ENCODE measurements at places on chromosomes 16 and 17. TPM values are rescaled to one million over a fixed set of nuclear protein-coding genes. Genes with fewer than 3 reads are reported as not detected.

Gene CACNG3
- total RNA-seq: not detected

Gene B4GALNT2
- total RNA-seq: 45.0 TPM

Gene CCL8
- 4.2 TPM for total RNA-seq

Gene TEX14
- 0.06 TPM for total RNA-seq

Gene PRSS36
- 8.1 TPM for total RNA-seq

Gene TMED6
- 2.5 TPM for total RNA-seq

Gene CA4
- 509 TPM for total RNA-seq

Gene SLC25A11
- total RNA-seq: 90.0 TPM

Gene TMEM220
- total RNA-seq: 26.1 TPM

Gene RHOT1
- 23.1 TPM for total RNA-seq

Gene HBQ1
- total RNA-seq: not detected

Gene PLEKHM1
- 73.7 TPM for total RNA-seq

Gene TAX1BP3
- total RNA-seq: 293 TPM

Gene TLCD3B
- total RNA-seq: not detected

Measured in left colon (tissue), 2 donors.